GM12878 (cell line): ENCODE measurements at places on chromosomes 4 and X. TPM values are rescaled to one million over a fixed set of nuclear protein-coding genes. Genes with fewer than 3 reads are reported as not detected.

GRCh38 chrX:69366183-69366582 lies 137.9 kb upstream of the NALF2 start:
- no peaks in the 10 kb centered on the region for H3K36me3 ChIP-seq
- no peak overlapping the region for H3K27ac ChIP-seq
- no peaks in the 10 kb centered on the region for H3K4me1 ChIP-seq

DNA sequence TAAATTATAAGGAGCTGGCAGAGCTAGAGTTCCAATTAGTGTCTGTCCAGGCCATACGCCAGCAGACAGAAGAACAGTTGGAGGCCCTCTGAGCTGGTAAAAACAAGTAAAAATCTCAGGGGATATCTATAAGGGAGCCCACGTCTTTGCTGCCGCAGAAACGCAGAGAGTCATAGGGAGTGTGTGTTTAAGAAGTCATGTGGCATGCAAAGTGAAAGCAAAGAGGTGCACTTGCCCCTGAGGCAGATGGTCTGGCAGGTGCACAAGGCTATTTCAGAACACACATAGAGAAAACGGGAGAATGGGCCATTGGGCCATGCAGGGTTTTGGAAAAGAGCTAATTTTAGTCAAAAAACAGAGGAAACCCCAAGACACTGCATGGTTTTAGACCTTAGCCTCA lies 92.7 kb downstream of the NAP1L3 start:
- no peaks in the 10 kb centered on the region for H3K36me3 ChIP-seq
- H3K27ac ChIP-seq = no peak overlapping the region
- no peaks in the 10 kb centered on the region for H3K27me3 ChIP-seq
- H3K4me3 ChIP-seq = no peak overlapping the region
- no peak for DNase-seq

- peaks cover 23% of the 10 kb centered on the region for H3K4me1 ChIP-seq
- H3K36me3 ChIP-seq = peaks cover 20% of the 10 kb centered on the region
- DNase-seq = no peak
- no peaks in the 10 kb centered on the region for H3K27me3 ChIP-seq
- H3K4me3 ChIP-seq = peak overlapping the region; percentile 78
- peak overlapping the region; percentile 62 for H3K27ac ChIP-seq
Measured at GRCh38 chr4:2961421-2961810, 1.8 kb downstream of the NOP14 start.

GRCh38 chr4:151485541-151486131 lies 76.7 kb downstream of the FHIP1A start:
- H3K27ac ChIP-seq = no peak overlapping the region
- no peak for DNase-seq
- H3K4me1 ChIP-seq = no peaks in the 10 kb centered on the region
- no peaks in the 10 kb centered on the region for H3K36me3 ChIP-seq

- no peaks in the 10 kb centered on the region for H3K4me1 ChIP-seq
- H3K36me3 ChIP-seq = no peaks in the 10 kb centered on the region
- H3K27ac ChIP-seq = no peak overlapping the region
- no peaks in the 10 kb centered on the region for H3K27me3 ChIP-seq
- no peak for DNase-seq
Measured at GRCh38 chr4:105102016-105102415, 44.7 kb upstream of the TET2 start.

The ARX gene
- not detected in 2 replicates for total RNA-seq

DNA sequence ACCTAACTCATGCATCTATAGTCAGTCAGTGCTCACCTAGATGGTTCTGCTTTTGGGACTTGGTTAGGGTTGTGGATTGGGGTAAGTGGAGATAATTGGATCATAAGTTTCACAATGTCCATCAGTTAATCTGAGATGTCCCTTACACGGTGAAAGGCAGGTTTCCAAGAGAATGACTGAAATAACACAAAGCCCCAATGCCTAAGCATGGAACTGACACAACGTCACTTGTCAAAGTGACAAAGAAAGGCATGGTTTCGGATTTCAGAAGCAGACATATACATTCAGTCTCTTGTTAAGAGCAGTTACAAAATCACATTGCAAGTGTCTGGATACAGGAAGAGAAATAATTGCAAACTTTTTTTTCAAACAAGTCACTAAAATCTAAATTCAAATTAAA lies 1456.9 kb downstream of the TECRL start:
- no peaks in the 10 kb centered on the region for H3K36me3 ChIP-seq
- H3K4me3 ChIP-seq = no peak overlapping the region
- H3K27ac ChIP-seq = no peak overlapping the region
- no peaks in the 10 kb centered on the region for H3K27me3 ChIP-seq
- H3K4me1 ChIP-seq = no peaks in the 10 kb centered on the region

- no peaks in the 10 kb centered on the region for H3K4me1 ChIP-seq
- H3K27me3 ChIP-seq = no peaks in the 10 kb centered on the region
- no peak for DNase-seq
- H3K27ac ChIP-seq = no peak overlapping the region
- H3K36me3 ChIP-seq = no peaks in the 10 kb centered on the region
Measured at GRCh38 chr4:24742335-24742734, 53.0 kb upstream of the SOD3 start.
